ENCODE measurements at places on chromosomes 13 and 19. TPM values are rescaled to one million over a fixed set of nuclear protein-coding genes. Genes with fewer than 3 reads are reported as not detected.

The JUNB gene
- total RNA-seq, result 67.1 TPM

The CEACAM21 gene
- 14.9 TPM for total RNA-seq

The ERICH6B gene
- not detected for total RNA-seq

The ZNF724 gene
- 5.0 TPM for total RNA-seq

The HSD11B1L gene
- total RNA-seq, result 4.5 TPM

The SH2D3A gene
- 1.2 TPM for total RNA-seq

The KMT5C gene
- 6.3 TPM for total RNA-seq

The PGLYRP1 gene
- not detected for total RNA-seq

The LILRB4 gene
- total RNA-seq, result not detected
